ENCODE measurements at places on chromosomes 2 and 18. TPM values are rescaled to one million over a fixed set of nuclear protein-coding genes. Genes with fewer than 3 reads are reported as not detected.
A peak's percentile ranks its signal among the peaks of the same experiment; 100 is the strongest.

DNA sequence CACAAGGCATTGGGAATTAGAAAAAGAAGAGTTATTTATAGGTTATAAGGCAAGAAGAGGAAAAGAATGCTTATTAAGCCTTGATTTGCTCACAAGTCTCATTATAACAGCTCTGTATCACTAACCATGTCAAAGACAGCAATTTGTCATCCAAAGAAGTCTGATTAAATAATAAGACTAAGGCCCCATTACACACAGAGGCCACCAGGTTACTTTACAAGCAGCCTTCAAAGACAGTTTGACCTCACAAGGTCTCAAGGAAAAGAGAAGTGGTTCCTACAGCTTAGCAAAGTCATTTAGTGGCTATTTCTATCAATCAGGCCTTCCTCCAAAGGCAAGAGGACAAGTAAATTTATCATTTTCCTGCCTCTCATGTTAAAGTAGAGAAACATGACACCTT lies 188.5 kb downstream of the MBD2 start:
- DNase-seq = no peak
- H3K4me3 ChIP-seq = no peak overlapping the region
- no peaks in the 10 kb centered on the region for H3K4me1 ChIP-seq
- H3K27ac ChIP-seq = no peak overlapping the region
- H3K27me3 ChIP-seq = peaks cover 9% of the 10 kb centered on the region

GRCh38 chr2:163121483-163121882 lies 282.9 kb upstream of the KCNH7 start:
- no peak for DNase-seq
- H3K27ac ChIP-seq = no peak overlapping the region
- no peaks in the 10 kb centered on the region for H3K27me3 ChIP-seq

- DNase-seq = no peak
- H3K27ac ChIP-seq = no peak overlapping the region
- no peak overlapping the region for H3K4me3 ChIP-seq
Observed at GRCh38 chr2:727071-727470, 49.9 kb upstream of the TMEM18 start.

The AMER3 gene
- not detected for total RNA-seq

GRCh38 chr18:78245451-78245850 lies 734.2 kb upstream of the SALL3 start:
- no peak overlapping the region for H3K4me3 ChIP-seq
- H3K36me3 ChIP-seq = no peaks in the 10 kb centered on the region
- peaks cover 2% of the 10 kb centered on the region for H3K27me3 ChIP-seq
- no peak for DNase-seq

The EPC2 gene
- total RNA-seq = 45.2 TPM

GRCh38 chr2:150545916-150546315 lies 58.4 kb upstream of the RND3 start:
- no peak overlapping the region for H3K4me3 ChIP-seq
- no peaks in the 10 kb centered on the region for H3K27me3 ChIP-seq
- no peaks in the 10 kb centered on the region for H3K36me3 ChIP-seq
- no peak for DNase-seq
- no peak overlapping the region for H3K27ac ChIP-seq

The DTYMK gene
- total RNA-seq = 56.5 TPM

- H3K36me3 ChIP-seq = peaks cover 3% of the 10 kb centered on the region
- peaks cover 10% of the 10 kb centered on the region for H3K4me1 ChIP-seq
- peak overlapping the region; percentile 74 for H3K27ac ChIP-seq
- H3K27me3 ChIP-seq = no peaks in the 10 kb centered on the region
Observed at GRCh38 chr18:9404565-9405060, 70.0 kb downstream of the TWSG1 start.

- no peaks in the 10 kb centered on the region for H3K4me1 ChIP-seq
- no peak overlapping the region for H3K27ac ChIP-seq
- H3K4me3 ChIP-seq = no peak overlapping the region
- H3K36me3 ChIP-seq = peaks cover 1% of the 10 kb centered on the region
- no peaks in the 10 kb centered on the region for H3K27me3 ChIP-seq
- peak; percentile 59 for DNase-seq
Observed at GRCh38 chr18:61322265-61322873, 10.9 kb upstream of the CDH20 start.

- peaks cover 26% of the 10 kb centered on the region for H3K4me1 ChIP-seq
- H3K27ac ChIP-seq = no peak overlapping the region
- peaks cover 34% of the 10 kb centered on the region for H3K36me3 ChIP-seq
- no peak overlapping the region for H3K4me3 ChIP-seq
- H3K27me3 ChIP-seq = no peaks in the 10 kb centered on the region
- no peak for DNase-seq
Observed at GRCh38 chr2:218513676-218514075, 54.5 kb downstream of the USP37 start.

GRCh38 chr2:113068249-113068648 lies 479 bp downstream of the IL1F10 start:
- H3K36me3 ChIP-seq = no peaks in the 10 kb centered on the region
- no peak for DNase-seq
- H3K27me3 ChIP-seq = peaks cover 11% of the 10 kb centered on the region

The COL4A3 gene
- not detected for total RNA-seq

DNA sequence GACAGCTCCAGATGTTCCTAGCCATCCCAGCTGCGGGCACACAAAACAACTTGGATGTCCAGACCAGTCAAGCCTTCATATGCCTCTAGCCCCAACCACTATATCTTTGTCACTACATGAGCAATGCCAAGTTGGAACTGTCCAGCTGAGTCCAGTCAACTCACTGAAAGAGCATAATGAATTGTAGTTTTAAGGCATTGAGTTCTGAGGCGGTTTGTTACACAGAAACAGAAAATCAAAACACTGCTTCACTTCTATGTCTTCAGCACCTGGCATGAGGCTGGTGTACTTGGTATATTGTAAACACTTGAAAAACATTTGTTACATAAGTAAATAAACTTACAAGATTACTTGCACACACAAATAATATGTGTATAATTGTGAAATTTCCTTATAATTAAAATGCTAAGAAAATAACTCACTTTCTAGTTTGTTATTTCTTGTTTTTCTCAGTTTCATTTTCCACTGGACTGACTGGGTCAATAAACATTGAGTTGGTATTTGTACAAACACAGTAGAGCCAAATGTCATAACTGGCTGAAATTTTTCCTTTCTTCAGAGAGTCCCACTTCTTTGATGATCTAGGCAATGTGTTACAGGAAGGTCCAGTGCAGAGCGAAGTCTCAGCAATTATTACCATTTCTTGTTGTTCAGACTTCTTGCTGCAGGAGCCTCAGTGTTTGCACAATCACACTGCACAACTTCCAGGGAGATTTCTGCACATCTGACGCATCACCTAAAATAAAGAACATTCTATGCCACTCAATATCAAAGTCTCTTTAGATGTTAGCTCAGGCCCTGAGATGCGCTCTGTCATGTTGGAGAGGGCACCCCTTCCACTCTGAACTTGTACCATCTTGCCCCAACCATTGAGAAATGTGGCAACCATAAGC lies 38.2 kb upstream of the DPP4 start:
- H3K4me3 ChIP-seq = no peak overlapping the region
- no peaks in the 10 kb centered on the region for H3K27me3 ChIP-seq
- H3K4me1 ChIP-seq = peaks cover 17% of the 10 kb centered on the region
- H3K36me3 ChIP-seq = peaks cover 24% of the 10 kb centered on the region
- no peak overlapping the region for H3K27ac ChIP-seq

The C1QL2 gene
- not detected for total RNA-seq

DNA sequence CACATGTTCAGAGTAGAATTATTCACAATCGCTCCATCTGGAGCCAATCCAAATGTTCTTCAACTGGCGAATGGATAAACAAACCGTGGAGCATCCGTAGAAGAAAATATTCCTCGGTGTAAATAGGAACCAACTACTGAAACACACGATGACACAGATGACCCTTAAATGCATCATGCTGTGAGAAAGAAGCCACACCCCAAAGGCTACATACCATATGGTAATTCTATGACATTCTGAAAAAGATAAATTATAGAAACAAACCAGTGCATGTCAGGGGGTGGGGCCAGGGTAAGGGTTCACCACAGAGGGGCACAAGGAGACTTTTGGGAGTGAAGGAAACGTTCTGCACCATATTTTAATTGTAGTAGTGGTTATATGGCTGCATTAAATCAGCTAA lies 312.2 kb upstream of the SMIM21 start:
- no peaks in the 10 kb centered on the region for H3K36me3 ChIP-seq
- no peak for DNase-seq
- no peak overlapping the region for H3K4me3 ChIP-seq
- no peaks in the 10 kb centered on the region for H3K4me1 ChIP-seq
- no peak overlapping the region for H3K27ac ChIP-seq
- H3K27me3 ChIP-seq = no peaks in the 10 kb centered on the region

GRCh38 chr18:76232779-76233178 lies 262.3 kb downstream of the ZNF516 start:
- H3K27me3 ChIP-seq = peaks cover 3% of the 10 kb centered on the region
- H3K4me3 ChIP-seq = no peak overlapping the region
- H3K27ac ChIP-seq = no peak overlapping the region
- DNase-seq = no peak

- peaks cover 14% of the 10 kb centered on the region for H3K36me3 ChIP-seq
- no peak overlapping the region for H3K4me3 ChIP-seq
- peaks cover 5% of the 10 kb centered on the region for H3K4me1 ChIP-seq
- no peak overlapping the region for H3K27ac ChIP-seq
- H3K27me3 ChIP-seq = no peaks in the 10 kb centered on the region
Observed at GRCh38 chr2:32095671-32096070, 32.3 kb downstream of the SPAST start.

- no peaks in the 10 kb centered on the region for H3K27me3 ChIP-seq
- H3K4me1 ChIP-seq = no peaks in the 10 kb centered on the region
- no peak for DNase-seq
- no peak overlapping the region for H3K4me3 ChIP-seq
Observed at GRCh38 chr18:6210349-6211173, 204.2 kb downstream of the L3MBTL4 start.

DNA sequence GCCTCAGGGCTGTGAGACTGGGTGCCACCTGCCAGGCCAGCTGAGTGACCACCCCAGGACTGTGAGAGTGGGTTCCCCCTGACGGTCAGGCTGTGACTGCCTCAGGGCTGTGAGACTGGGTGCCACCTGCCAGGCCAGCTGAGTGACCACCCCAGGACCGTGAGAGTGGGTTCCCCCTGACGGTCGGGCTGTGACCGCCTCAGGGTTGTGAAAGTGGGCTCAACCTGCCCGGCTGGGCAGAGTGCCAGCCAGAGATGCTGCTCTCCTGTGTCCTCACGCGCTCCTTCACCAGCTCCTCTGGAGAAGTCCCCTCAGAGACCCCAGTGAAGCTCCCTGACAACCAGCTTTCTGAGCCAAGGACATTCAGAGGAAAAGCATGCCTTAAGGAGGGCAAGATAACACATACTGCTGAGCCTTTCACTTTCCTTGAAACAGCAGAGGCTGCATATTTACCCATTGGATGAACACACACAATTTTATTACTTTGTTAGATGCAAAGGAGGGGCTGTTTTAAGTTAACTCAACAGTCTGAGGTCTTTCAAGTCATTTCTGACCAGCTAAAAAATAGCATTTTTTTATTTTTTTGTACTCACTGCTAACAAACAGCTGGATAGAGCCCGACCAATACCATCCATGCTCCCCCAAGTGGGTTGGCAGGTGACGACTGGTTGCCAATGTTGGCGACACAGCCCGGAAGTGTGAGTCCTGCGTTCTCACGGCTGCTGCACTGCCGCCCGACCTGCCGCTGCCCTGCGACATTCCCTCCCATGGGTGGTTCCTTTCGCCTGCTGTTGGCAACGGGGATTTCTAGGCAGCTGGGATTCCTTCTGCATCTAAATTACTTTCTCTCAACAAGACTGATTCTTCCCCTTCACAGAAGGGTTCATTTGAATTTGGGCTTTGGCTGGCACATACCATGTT lies 70.7 kb downstream of the NDUFA10 start:
- H3K27ac ChIP-seq = no peak overlapping the region
- peaks cover under 1% of the 10 kb centered on the region for H3K36me3 ChIP-seq
- no peak for DNase-seq

DNA sequence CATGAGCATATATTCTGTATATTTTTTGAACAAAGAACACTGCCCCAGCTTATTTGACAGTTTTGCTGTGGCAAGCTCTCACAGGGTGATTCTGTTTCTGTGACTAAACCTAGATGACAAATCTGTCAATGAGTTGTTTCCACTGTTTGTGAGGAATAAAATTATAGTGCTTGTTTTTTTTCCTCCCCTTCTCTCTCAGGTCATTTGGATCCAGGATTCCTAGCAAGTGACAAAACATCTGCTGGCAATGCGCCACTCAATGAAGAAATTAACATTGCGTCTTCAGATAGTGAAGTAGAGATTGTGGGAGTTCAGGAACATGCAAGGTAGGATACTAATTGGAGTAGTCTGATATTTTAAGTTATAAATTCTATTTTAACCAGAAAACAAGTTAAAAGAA lies 149.3 kb downstream of the HAUS1 start:
- H3K4me3 ChIP-seq = no peak overlapping the region
- H3K27ac ChIP-seq = peak overlapping the region; percentile 36
- H3K27me3 ChIP-seq = no peaks in the 10 kb centered on the region
- peaks cover 44% of the 10 kb centered on the region for H3K4me1 ChIP-seq
- no peak for DNase-seq

GRCh38 chr2:127406454-127406853 lies 11.8 kb upstream of the PROC start:
- no peak for DNase-seq
- H3K27ac ChIP-seq = no peak overlapping the region
- peaks cover 7% of the 10 kb centered on the region for H3K4me1 ChIP-seq

GRCh38 chr2:60834270-60834717 lies 47.1 kb upstream of the REL start:
- peaks cover 6% of the 10 kb centered on the region for H3K36me3 ChIP-seq
- H3K4me1 ChIP-seq = peaks cover 3% of the 10 kb centered on the region
- H3K27ac ChIP-seq = no peak overlapping the region
- H3K27me3 ChIP-seq = peaks cover 2% of the 10 kb centered on the region
- no peak for DNase-seq

The ANKRD30B gene
- total RNA-seq = not detected

The MRPL44 gene
- total RNA-seq = 29.0 TPM

The NEU4 gene
- not detected for total RNA-seq

The ANKRD53 gene
- total RNA-seq = 0.28 TPM

DNA sequence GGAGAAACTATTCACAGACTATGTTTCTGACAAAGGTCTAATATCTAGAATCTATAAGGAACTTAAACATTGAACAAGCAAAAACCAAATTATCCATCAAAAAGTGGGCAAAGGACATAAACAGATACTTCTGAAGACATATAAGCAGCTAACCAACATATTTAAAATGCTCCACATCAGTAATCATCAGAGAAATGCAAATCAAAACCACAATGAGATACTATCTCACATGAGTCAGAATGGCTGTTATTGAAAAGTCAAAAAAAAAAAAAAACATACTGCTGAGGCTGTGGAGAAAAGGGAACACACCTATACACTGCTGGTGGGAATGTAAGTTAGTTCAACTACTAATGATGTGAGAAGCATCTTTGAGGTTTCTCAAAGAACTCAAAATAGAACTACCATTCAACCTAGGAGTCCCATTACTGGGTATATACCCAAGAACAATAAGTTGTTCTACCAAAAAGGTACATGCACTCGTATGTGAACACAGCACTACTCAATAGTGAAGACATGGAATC lies 220.4 kb upstream of the TFPI start:
- H3K27me3 ChIP-seq = no peaks in the 10 kb centered on the region
- H3K27ac ChIP-seq = no peak overlapping the region
- no peaks in the 10 kb centered on the region for H3K4me1 ChIP-seq

- H3K4me3 ChIP-seq = no peak overlapping the region
- no peak for DNase-seq
- H3K36me3 ChIP-seq = no peaks in the 10 kb centered on the region
- no peaks in the 10 kb centered on the region for H3K27me3 ChIP-seq
- no peaks in the 10 kb centered on the region for H3K4me1 ChIP-seq
- no peak overlapping the region for H3K27ac ChIP-seq
Observed at GRCh38 chr2:129768036-129768386, 211.5 kb upstream of the RAB6C start.

GRCh38 chr18:78199611-78200010 lies 780.0 kb upstream of the SALL3 start:
- H3K27ac ChIP-seq = no peak overlapping the region
- no peaks in the 10 kb centered on the region for H3K27me3 ChIP-seq
- no peak for DNase-seq
- no peaks in the 10 kb centered on the region for H3K36me3 ChIP-seq

The CHRND gene
- not detected for total RNA-seq

Measured in activated naive CD8-positive, alpha-beta T cell treated with anti-CD3 and anti-CD28 coated beads, Interleukin-2, amount 10 ng/mL, durations not matched to agents 7 days and 5 days (primary cell).